T-cell (primary cell): ENCODE measurements at places on chromosomes 16 and 17.

GRCh38 chr17:72388765-72389473, 268.1 kb downstream of the SOX9 start:
- DNase-seq, result no peak

GRCh38 chr16:85941863-85942644, 43.1 kb downstream of the IRF8 start:
- DNase-seq, result no peak

DNA sequence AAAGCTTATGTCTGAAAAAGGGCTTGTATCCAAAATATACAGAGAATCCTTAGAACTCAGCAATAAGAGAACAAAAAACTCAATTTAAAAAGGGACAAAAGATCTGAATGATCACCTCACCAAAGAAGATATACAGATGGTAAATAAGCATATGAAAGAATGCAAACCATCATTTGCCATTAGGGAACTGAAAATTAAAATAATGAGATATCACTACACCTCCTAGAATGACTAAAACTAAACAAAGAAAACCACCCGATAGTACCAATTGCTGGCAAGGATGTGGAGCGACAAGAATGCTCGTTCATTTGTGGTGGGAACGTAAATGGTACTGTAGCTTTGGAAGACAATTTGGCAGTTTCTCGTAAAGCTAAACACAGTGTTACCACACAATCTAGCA, 66.9 kb upstream of the MPHOSPH6 start:
- DNase-seq, result no peak

- DNase-seq, result no peak
These were observed 1.4 kb downstream of the TRAF4 start for GRCh38 chr17:28744972-28745785.

- DNase-seq, result no peak
These were observed 45.5 kb downstream of the C16orf82 start for GRCh38 chr16:27112093-27112811.
